ENCODE measurements at places on chromosomes 3 and 15. TPM values are rescaled to one million over a fixed set of nuclear protein-coding genes. Genes with fewer than 3 reads are reported as not detected.
A peak's percentile ranks its signal among the peaks of the same experiment; 100 is the strongest.

Gene CYP8B1
- total RNA-seq = not detected

Gene PDZRN3
- total RNA-seq = 52.6 TPM

Gene A4GNT
- not detected for total RNA-seq

Gene XCR1
- not detected for total RNA-seq

Gene AMT
- total RNA-seq = 20.2 TPM

GRCh38 chr15:62492900-62493299 is 327.8 kb upstream of the C2CD4B start:
- no peaks in the 10 kb centered on the region for H3K36me3 ChIP-seq
- no peak for DNase-seq
- no peak overlapping the region for H3K27ac ChIP-seq
- H3K4me3 ChIP-seq = no peak overlapping the region

GRCh38 chr3:11568503-11569155 is 75.1 kb downstream of the VGLL4 start:
- H3K27me3 ChIP-seq = no peaks in the 10 kb centered on the region
- peak overlapping the region; percentile 86 for H3K27ac ChIP-seq
- peaks cover 21% of the 10 kb centered on the region for H3K36me3 ChIP-seq
- peaks cover 13% of the 10 kb centered on the region for H3K4me1 ChIP-seq

DNA sequence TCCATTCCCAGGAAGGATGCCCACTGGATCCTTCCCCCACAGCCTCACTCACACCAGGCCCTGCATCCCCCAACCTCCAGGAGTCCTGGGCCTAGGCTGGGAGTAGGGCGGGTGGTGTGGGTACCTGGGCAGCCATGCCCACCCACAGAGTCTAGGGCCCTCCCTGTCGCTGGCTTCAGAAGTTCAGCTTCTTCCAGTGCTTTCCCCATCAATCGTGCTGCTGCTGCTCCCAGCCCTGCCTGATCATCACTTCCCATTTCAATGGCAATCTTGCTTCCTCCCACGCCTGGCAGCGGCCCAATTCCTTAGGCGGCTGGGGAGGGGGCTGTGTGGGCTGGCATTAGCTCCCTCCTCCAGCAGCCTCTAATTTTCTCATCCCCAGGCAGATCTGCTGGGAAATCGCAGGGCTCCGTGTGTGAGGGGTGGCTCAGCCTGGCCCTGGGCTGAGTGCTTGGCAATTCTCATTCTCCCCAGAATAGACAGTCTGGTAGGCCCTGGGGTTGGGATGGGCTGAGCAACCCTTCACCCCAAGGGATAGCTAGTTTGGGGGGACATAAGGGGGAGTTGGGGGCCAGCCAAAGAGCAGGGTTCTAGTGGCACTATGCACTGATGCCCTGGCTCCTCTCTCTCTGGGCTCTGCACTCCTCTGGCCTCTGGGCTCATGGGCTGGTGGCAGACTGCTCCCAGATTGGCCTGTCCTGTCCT is 66.4 kb downstream of the SCN5A start:
- peak; percentile 20 for DNase-seq
- no peak overlapping the region for H3K27ac ChIP-seq
- no peaks in the 10 kb centered on the region for H3K27me3 ChIP-seq
- H3K4me3 ChIP-seq = no peak overlapping the region
- H3K4me1 ChIP-seq = no peaks in the 10 kb centered on the region
- H3K36me3 ChIP-seq = no peaks in the 10 kb centered on the region

DNA sequence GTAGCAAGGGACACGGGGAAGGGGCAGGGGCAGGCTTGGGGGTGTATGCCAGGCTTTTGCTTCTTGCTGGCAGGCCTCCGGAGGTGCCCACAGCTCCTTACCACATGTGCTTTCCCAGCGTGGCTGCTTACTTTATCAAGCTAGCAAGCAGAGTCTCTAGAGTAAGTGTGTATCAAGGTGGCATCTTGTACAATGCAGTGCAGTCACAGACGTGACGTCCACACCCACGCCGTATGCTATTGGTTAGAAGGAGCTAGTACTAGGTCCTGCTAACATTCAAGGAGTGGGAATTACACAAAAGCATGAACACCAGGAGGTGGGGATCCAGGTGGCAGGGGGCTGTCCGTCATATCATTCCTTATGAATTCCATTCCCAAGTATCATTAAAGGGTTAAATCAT is 15.3 kb upstream of the AGBL1 start:
- H3K4me1 ChIP-seq = no peaks in the 10 kb centered on the region
- H3K4me3 ChIP-seq = no peak overlapping the region
- no peak for DNase-seq
- no peak overlapping the region for H3K27ac ChIP-seq

DNA sequence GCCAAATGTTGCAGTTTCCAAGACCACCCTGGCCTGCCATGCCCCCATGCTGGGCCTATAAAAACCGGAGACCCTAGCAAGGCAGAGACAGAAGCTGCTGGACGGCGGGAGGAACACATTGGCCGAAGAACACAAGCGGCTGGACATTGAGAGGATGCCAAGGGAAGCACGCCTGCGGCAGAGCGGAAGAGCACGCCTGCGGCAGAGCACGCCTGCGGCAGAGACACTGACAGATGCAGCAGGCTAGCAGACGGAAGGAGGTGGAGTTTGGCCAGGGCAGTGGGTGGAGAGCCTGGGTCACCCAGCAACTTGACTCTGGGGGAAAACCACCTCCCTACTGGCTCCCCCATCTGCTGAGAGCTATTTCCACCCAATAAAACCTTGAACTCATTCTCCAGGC is 322.3 kb upstream of the TBL1XR1 start:
- no peaks in the 10 kb centered on the region for H3K36me3 ChIP-seq
- H3K4me3 ChIP-seq = no peak overlapping the region
- peaks cover 6% of the 10 kb centered on the region for H3K4me1 ChIP-seq

DNA sequence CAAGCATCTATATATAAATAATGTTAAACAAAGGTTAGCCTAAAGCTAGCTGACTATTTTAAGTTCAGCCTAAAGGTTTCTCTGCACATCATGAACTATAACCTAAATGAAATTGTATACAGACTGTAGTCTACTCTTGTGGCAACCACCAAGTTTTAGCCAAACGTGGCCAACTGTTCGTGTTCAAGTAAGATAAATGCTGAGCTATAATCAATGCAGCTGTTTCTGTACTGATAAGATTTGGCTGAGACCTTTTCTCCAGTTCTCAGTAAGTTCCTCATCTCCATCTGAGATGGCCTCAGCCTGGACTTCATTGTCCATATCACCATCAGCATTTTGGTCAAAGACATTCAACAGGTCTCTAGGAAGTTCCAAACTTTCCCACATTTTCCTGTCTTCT is 43.7 kb upstream of the IGSF10 start:
- no peak overlapping the region for H3K27ac ChIP-seq
- no peaks in the 10 kb centered on the region for H3K27me3 ChIP-seq
- H3K4me3 ChIP-seq = no peak overlapping the region
- DNase-seq = no peak

- no peaks in the 10 kb centered on the region for H3K27me3 ChIP-seq
- no peaks in the 10 kb centered on the region for H3K36me3 ChIP-seq
These were observed 87.9 kb downstream of the DNAJB8 start for GRCh38 chr3:128378631-128379347.

DNA sequence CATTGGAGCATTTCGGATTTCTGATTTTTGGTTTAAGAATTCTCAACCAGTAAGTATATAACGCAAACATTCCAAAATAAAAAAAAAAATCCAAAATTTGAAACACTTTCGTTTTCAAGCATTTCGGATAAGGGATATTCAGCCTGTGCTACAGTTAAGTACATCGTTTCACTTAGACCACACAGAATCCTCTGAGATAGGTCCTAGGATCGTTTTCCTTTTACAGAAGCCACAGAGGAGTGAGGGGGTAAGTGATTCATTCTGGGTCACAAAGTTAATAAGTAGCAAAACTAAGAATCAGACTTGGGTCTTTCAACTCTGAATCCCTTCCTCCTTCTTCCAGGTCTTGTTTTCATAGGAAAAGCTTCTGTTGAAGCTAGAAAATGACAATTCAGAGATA is 249.3 kb downstream of the BBX start:
- H3K36me3 ChIP-seq = no peaks in the 10 kb centered on the region
- no peak for DNase-seq
- H3K4me1 ChIP-seq = peaks cover 27% of the 10 kb centered on the region
- H3K27ac ChIP-seq = no peak overlapping the region
- no peaks in the 10 kb centered on the region for H3K27me3 ChIP-seq
